ENCODE measurements at places on chromosomes 5 and 9.

DNA sequence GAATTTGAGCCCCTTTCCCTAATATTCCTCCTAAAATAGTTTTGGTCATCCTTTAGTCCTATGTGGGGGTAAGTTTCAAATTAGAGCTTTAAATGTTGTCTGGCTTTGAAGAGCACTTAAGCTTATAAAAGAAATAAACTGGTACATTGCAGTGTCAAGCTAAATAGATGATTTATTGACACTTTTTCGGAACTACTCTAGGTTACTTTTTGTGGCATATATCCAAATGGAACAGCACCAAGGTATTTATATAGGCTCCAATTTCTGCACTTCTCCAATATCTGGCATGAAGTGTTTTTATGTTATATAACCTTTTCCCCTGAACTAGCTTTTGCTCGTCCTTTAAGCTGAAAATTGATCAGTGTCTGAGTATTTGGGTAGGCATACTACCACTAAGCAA, 402.5 kb downstream of the NFIB start:
- DNase-seq, result no peak

DNA sequence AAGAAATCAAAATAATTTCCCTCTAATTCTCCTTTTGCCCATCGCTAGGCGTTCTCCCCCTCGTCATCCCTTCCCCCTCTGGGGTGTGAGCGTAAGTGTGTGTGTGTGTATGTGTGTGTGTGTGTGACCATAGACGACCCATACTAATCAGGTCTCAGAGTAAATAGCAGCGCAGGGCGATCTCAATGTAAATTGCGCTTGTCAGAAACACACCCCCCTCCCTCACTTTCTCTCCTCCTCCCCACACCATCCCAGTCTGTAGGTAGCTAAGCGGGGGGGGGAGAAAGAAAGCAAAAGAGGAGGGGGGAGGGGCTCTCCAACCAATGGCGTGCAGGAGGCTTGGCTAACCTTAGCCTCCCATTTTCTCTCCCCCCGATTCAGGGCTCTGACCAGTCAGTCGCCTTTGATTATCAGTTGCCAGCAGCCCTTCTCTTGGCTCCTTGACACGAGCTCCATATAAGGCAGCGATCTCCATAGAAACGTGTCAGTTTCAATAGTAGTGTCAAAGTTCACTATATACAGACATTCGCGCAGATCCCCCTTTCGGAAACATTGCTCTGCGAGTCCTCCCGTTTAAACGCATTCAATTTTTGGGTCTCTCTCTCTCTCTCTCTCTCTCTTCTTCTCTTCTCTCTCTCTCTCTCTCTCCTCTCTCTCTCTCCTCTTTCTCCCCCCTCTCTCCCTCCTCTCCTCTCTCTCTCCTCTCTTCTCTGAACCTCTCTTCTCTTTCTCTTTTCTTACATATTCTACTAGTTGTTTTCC, at the start of gene NR2F1:
Gene NR2F1 (plus strand): TSS at position 546 of the 762 bp plus-strand sequence. CDS start 1,802 bp downstream, outside the sequence.
- DNase-seq, result peak; percentile 99

DNA sequence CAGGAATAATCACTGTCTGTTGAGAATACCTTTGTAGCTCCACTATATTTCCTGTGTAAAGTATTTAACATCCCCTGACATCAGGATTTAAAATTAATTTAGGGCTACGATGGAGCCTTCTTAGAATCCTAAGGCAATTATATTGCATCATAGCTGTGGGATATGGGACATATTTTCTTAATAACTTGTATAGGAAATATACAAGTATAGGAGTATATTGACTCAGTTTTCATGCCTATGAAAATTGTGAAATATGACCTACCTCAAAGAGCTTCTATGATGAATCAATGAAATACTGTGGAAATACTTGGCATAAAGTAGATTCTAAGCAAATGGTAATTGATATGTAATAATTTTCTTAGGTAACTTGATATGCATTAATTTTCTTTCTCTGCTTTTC, 221.0 kb upstream of the KLF4 start:
- no peak for DNase-seq

DNA sequence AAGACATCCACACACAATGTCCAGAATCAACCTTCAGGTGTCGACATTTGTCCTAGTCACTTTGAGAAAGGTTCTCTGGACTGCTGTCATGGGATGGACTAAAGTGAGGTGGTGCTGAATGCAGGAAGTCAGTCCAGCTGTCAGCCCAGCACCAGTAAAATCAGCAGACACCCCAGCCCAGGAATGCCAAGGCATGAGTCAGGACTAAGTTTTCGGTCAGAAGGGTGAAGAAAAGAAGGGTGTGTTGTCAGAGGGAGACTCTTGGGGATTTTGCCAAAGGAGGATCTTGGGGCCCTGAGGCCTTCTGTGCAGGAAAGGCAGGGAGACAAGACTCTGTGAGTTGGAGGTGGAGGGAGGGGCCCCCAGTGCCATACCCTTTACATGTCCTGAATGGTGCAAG, 69.0 kb upstream of the XPA start:
- no peak for DNase-seq

DNA sequence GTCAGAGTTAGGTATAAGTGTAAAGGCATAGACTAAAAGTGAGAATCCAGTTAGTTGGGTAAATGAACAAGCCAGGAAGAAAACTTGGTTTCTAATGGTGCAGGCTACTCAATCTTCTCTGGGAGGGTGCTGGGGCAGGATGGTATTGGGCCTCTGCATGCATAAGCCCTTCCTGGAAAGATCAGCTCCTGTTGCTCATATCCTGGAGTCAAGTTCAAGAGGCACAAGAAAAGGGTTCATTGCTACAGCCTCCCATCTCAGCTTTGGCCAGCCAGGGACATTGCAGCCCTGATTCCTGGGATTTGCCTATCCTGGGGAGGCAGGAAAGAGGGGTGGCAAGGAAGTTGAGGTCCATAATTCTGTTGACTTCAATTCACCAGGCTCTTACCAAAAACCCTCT, 40.7 kb upstream of the ATP6V1G1 start:
- DNase-seq, result no peak

DNA sequence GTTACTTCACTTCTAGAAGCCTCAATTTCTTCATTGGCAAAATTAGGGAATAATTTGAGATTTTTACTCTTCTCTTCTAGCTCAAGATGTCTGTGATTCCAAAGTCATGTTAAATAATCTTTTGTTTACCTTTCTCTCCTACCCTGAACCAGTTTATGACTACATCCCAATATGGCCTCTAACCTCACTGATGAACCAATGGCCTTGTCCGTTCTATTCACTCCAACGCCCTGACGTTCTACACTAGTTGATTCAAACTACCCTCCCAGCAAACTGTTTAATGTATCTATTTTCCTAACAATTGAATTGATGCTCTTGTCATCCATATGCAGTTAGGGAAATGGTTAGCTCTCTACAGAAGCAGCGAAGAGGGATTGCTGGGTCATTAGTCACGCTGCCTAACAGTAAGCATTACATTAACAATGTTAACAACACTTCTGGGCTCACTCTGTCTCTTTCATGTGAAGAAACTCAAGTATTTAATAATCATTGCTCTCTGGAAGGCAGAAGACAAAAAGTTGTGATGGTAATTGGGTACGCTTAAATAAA, 38.0 kb downstream of the RAPGEF1 start:
- DNase-seq, result no peak

DNA sequence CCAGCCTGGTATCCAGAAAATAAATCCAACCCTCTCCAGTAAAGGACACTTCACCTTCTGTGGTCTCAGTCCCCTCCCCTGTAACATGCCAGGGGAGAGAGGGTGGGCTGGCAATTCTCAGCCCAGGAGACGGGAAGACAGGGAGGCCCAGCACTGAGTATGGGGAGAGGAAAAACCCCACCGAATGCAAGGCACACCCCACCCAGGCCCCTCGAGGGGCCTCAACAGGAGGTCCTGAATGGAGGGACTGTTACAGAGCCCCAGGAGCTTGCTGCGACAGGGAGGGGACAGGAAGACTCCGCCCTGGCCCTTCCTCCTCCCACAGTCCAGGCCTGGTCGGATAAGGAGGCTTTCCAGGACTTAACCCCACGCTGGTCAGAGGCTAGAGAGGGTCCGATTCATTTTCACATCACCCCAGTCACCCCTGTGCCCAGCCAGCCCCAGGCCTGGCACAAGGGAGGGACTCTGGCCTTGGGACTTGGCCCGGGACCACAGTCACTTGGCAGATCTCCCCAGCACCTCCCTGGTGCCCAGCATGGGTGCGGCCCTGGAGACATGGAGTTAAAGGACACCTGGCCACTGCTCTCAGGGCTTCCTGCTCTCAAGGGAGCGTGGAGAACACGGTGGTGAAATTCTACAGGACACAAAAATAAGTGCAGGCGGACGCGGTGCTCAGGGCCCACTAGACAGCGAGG, 44.9 kb upstream of the STXBP1 start:
- no peak for DNase-seq

DNA sequence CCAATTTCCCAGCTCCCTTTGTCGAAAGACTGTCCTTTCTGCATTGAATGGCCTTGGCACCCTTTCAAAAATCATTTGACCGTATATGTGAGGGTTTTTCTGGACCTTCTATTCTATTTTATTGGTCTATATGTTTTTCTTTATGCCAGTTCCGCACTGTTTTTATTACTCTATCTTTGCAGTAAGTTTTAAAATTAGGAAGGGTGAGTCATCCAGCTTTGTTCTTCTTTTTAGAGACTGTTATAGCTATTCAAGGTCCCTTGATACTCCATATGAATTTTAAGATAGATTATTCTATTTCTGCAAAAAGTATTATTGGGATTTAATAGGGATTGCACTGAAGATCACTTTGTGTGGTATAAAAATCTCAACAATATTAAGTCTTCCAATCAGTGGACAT, 44.2 kb upstream of the STARD4 start:
- no peak for DNase-seq

- no peak for DNase-seq
These were observed 70.6 kb upstream of the CPEB4 start for GRCh38 chr5:173817561-173817960.

DNA sequence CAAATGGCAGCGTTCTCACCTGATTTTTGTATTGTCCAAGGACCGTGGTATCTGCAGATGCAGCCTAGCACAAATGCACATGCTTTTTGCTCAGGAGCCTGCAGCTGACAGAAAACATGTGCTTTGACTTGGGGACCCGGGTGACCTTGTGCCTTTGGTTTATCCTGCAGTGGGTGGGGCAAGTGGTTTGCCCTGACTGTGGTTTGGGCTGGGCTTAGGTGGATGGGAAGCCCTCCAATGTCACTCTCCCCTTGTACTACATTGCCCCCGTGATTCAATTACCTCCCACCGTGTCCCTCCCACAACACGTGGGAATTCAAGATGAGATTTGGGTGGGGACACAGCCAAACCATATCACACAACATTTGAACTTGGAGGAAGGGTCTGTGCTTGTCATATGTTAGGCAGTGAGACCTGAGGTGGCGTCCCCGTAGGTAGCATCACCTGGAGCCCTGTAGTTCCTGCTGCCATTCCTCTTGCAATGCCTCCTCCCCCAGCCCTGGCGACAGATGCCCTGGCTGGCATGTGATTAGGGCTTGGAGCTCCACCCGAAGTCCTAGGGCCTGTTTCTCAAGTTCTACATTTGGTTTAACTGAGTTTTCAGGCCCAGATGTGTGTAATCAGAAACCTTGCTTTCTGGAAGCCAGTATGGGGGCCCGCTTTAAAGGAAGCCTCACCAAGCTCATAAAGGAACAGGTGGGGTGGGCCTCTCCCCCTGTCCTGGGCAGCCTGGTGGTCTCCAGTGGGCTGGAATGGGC, 2.1 kb downstream of the ANKRD33B start:
- DNase-seq, result no peak

DNA sequence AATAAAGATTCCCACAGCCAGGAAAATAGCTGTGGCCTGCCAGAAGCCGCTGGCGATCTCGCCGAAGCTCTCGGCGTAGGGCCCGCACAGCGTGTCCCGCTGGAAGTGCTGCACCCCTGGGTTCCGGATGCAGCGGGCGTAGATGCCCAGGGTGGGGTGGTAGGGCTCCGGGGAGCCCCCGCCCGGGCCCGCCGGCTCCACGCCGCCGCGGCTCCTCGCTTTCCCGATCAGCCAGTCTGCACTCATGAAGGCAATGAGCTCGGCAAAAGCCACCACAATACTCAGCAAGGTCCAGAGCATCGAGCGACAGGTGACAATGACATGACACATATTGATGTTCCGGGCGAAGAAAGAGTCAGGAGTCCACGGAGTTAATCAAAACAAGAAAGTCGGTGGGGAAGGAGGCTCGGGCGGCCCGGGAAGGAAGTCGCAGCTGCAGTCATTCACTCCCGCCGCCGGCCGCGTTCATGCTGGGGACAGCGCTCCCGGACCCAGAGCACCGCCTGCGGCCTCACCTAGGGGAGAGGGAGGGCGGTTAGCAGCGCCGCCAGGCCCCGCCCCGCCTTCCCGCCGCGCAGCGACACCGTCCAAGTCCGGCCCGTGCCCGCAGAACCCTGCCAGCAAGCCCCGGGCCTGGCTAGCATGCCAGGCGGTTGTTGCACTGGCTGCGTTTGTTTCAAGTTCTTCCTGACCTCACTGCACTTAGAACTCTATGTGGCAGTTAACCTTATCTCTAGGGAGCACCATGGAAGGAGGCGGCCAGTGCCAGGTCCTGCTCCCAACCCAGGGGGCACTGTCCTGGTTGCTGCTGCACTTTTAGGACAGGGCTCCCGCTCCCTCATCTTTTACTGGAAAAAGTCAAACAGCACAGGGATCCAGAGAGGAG, 138.4 kb downstream of the LHFPL2 start:
- DNase-seq, result peak; percentile 20

DNA sequence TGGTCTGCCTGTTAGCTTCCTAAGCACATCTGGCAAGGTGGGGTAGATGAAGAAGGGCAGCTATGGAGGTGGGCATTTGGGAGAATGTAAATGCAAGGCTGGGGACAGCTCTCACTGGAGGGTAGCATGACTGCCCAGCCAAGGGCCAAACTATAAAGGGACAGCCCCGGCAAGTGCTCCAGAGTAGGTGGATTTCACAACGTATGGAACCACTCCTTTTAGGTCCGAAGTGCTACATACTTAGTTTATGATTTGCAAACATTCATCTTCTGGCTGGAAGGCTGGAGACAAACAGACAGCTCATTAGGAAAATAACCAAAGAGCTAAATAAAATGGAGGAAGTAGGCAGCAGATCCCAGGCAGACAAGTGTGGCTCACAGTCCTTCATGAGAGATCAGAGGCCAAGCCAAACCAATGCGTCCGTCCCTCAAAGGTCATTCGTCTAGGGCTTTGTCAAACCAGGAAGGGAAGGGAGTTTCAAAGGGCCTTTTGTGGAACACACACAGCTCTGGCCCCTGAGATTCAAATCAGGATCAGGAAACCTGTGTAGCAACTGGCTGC, 42.5 kb upstream of the GLRX start:
- no peak for DNase-seq

- no peak for DNase-seq
These were observed 1.1 kb upstream of the SNAPC3 start for GRCh38 chr9:15421532-15421931.

- peak; percentile 90 for DNase-seq
These were observed 92.8 kb downstream of the MVB12B start for GRCh38 chr9:126419475-126419874.

- DNase-seq, result no peak
These were observed 250.1 kb downstream of the CEMIP2 start for GRCh38 chr9:71518045-71518827.

Data from NCI-H748 treated with DMSO at 0.1 percent for 48 hours (cell line).